ENCODE measurements at places on chromosomes 1 and 21. TPM values are rescaled to one million over a fixed set of nuclear protein-coding genes. Genes with fewer than 3 reads are reported as not detected.

Gene CLCA4
- not detected for total RNA-seq

Gene POU3F1
- 1.5 TPM for total RNA-seq

Gene FUCA1
- total RNA-seq: 3.5 TPM

Gene RPS6KC1
- 7.2 TPM for total RNA-seq

Gene CD5L
- not detected for total RNA-seq

Gene CFHR3
- not detected for total RNA-seq

Gene BCL10
- 25.1 TPM for total RNA-seq

Gene ADORA1
- total RNA-seq: not detected

Gene UBXN10
- total RNA-seq: 2.9 TPM

Gene DISP3
- 0.41 TPM for total RNA-seq

Measured in activated T-helper 1 cell treated with anti-CD3 and anti-CD28 coated beads, Interleukin-12 subunit alpha, Interleukin-12 subunit beta, Interleukin-2, Interleukin-4 antibody, amounts not matched to agents 30 ng/mL and 10 ng/mL and 1 ng/mL, durations not matched to agents 14 hours and 24 hours and 36 hours (primary cell).